Thoracic aorta (tissue), 2 donors: ENCODE measurements at places on chromosomes 5 and 9. TPM values are rescaled to one million over a fixed set of nuclear protein-coding genes. Genes with fewer than 3 reads are reported as not detected.

Gene AHRR
- 0.85 TPM for total RNA-seq

Gene ECM2
- total RNA-seq = 63.6 TPM

Gene IFNA13
- not detected for total RNA-seq

Gene IPO11
- total RNA-seq = 10.7 TPM

Gene CCDC180
- 5.8 TPM for total RNA-seq

Gene CFAP77
- not detected for total RNA-seq

Gene SMIM32
- total RNA-seq = not detected

Gene SEMA6A
- 11.4 TPM for total RNA-seq

Gene DMRT3
- total RNA-seq = not detected

Gene SLC6A3
- total RNA-seq = 0.14 TPM

Gene RFESD
- total RNA-seq = 0.85 TPM

Gene ZNF879
- 2.6 TPM for total RNA-seq

Gene TRIM52
- 15.9 TPM for total RNA-seq

Gene CCIN
- total RNA-seq = 1.6 TPM

Gene PCDHGB1
- 6.8 TPM for total RNA-seq

Gene PCSK1
- 3.2 TPM for total RNA-seq

Gene RASEF
- not detected for total RNA-seq

Gene CSF2
- not detected for total RNA-seq

Gene GNA14
- 5.8 TPM for total RNA-seq

Gene DRD1
- 0.99 TPM for total RNA-seq

Gene NUTM2F
- total RNA-seq = not detected

Gene ALDH1A1
- 196 TPM for total RNA-seq

Gene TRPM6
- total RNA-seq = 1.3 TPM

Gene PFN3
- not detected for total RNA-seq

Gene BHMT2
- total RNA-seq = 14.2 TPM

Gene CARTPT
- total RNA-seq = not detected

Gene RANBP3L
- total RNA-seq = 25.5 TPM

Gene PIP5K1B
- total RNA-seq = 3.9 TPM

Gene CDKN2B
- total RNA-seq = 10.0 TPM

Gene SLC1A1
- total RNA-seq = 3.7 TPM

Gene ADRA1B
- 14.8 TPM for total RNA-seq

Gene GPR21
- not detected for total RNA-seq

Gene RORB
- 0.85 TPM for total RNA-seq

Gene ARHGEF37
- 11.4 TPM for total RNA-seq

Gene FREM1
- 24.8 TPM for total RNA-seq

Gene RUSC2
- total RNA-seq = 124 TPM

Gene TRIP13
- not detected for total RNA-seq

Gene BOD1
- 44.7 TPM for total RNA-seq

Gene PCDHB11
- 6.0 TPM for total RNA-seq

Gene MORN5
- total RNA-seq = not detected

Gene GAS1
- total RNA-seq = 108 TPM

Gene GADD45G
- 19.3 TPM for total RNA-seq

Gene RIGI
- 22.1 TPM for total RNA-seq

Gene SYK
- 18.1 TPM for total RNA-seq

Gene CER1
- total RNA-seq = not detected

Gene FAM163B
- total RNA-seq = not detected

Gene MEGF10
- under 0.01 TPM for total RNA-seq

Gene PTPN3
- 16.9 TPM for total RNA-seq

Gene PCDHA12
- total RNA-seq = 0.21 TPM

Gene DNAJB5
- total RNA-seq = 61.5 TPM

Gene SGTB
- total RNA-seq = 24.3 TPM

Gene CENPK
- total RNA-seq = 1.1 TPM

Gene VPS13A
- total RNA-seq = 54.8 TPM

Gene FOXD4L6
- not detected for total RNA-seq

Gene PCDHGB2
- total RNA-seq = 13.4 TPM

Gene AJM1
- 7.3 TPM for total RNA-seq

Gene FCN2
- not detected for total RNA-seq
